ENCODE measurements at places on chromosomes 6 and 20.
A peak's percentile ranks its signal among the peaks of the same experiment; 100 is the strongest.

- DNase-seq = no peak
Observed at GRCh38 chr6:37783856-37784584, 35.5 kb upstream of the ZFAND3 start.

DNA sequence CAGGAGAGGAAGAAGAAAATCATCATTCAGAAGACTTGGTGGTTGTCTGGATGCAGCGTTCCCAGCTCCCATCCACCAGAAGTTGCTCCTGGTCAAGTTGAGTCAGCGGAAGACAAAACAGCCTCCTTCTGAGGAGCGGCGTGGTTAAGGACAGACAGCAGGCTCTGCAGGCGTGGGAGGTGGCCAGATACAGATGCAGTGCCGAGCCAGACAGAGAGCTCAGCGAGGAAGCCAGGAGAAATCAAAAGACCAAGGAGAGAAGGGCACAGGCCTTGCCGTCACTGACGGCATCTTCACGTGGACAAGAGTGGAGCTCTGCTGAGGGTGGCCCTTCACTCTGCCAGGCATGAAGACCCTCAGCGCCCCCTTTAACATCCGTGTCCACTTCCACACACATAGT, 158.5 kb downstream of the THBS2 start:
- DNase-seq = no peak

GRCh38 chr20:36666181-36666740, 20.3 kb upstream of the SLA2 start:
- DNase-seq = no peak

DNA sequence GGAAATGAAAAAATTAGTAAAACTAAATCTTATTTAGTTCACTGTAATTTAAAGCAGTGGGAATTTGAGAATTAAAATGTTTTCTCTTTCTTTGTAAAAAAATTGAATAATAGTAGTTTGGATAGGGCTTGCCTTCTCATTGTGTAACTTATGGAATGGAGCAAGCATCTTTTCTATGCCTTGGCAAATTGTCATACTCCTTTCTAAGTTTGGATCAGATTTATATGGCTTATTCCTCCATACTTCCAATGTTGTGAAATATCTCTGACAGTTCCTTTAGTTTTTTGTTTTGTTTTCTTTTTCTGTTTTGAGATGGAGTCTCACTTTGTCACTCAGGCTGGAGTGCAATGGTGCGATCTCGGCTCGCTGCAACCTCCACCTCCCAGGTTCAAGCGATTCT, 176.4 kb downstream of the SAMD5 start:
- no peak for DNase-seq

DNA sequence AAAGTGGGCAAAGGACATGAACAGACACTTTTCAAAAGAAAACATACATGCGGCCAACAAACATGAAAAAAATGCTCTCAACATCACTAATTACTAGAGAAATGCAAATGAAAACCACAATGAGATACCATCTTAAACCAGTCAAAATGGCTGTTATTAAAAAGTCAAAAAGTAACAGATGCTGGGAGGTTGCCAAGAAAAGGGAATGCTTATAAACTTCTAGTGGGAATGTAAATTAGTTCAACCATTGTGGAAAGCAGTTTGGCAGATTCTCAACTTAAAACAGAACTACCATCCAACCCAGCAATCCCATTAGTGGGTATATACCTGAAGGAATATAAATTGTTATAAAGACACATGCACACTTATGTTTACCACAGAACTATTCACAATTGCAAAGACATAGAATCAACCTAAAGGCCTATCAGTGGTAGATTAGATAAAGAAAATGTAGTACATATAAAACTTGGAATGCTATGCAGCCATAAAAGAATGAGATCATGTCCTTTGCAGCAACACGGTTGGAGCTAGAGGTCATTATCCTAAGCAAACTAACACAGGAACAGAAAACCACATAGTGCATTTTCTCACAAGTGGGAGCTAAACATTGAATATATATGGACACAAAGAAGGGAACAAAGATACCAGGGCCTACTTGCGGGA, 16.3 kb downstream of the CENPQ start:
- no peak for DNase-seq

GRCh38 chr20:24804481-24805206, 144.4 kb upstream of the CST7 start:
- no peak for DNase-seq

DNA sequence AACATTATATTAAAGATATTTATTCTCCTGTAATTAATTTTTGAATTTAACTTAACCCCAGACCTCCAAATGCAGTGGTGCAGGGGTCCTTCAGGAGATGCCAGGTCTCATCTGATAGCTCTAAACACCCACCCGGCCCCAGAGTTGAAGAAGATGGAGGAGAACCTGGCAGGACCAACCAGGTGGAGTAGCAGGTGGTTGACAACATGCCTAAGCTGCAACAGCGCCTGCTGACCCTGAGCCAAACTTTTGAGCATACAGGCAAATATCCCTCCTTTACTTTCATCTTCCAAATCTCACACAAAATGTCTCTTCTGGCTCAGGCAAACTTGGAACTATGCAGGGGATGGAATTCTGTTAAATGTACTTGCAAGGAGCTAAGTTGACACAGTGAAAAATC, 145.3 kb upstream of the TCF21 start:
- no peak for DNase-seq

- DNase-seq = no peak
Observed at GRCh38 chr6:16583144-16583762, 178.0 kb downstream of the ATXN1 start.

DNA sequence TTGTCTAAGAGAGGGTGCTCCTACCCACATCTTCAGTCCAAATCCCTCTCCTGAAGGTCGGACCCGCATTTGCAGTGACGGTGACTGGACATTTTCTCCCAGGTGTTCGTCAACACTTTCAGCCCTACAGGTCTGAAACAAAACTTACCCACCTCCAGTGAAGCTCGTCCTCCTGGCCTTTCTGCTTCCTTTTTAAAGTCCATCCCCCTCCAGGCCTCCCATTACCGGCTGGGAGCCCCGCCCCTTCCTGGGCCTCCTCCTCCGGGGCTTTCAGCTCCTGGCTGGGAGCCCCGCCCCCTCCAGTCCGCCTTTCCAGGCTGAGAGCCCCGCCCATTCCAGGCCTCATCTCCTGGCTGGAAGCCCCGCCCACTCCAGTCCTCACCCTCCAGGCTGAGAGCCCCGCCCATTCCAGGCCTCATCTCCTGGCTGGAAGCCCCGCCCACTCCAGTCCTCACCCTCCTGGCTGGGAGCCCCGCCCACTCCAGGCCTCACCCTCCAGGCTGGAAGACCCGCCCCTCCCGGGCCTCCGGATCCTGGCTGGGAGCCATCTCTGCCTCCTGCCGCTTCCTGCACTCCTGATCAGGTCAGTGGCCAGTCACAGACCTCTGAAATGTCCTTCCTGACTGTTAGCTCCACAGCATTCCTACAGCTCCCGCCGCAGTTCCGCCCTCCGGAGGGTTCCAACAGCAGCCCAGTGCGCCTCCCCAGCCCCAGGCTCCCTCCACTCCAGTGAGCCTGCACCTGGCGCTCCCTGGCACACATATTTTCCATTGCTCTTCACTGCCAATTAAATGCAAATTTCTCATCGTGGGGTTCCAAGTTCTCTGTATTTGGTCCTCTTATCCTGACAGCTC, 98.5 kb downstream of the LY86 start:
- no peak for DNase-seq

DNA sequence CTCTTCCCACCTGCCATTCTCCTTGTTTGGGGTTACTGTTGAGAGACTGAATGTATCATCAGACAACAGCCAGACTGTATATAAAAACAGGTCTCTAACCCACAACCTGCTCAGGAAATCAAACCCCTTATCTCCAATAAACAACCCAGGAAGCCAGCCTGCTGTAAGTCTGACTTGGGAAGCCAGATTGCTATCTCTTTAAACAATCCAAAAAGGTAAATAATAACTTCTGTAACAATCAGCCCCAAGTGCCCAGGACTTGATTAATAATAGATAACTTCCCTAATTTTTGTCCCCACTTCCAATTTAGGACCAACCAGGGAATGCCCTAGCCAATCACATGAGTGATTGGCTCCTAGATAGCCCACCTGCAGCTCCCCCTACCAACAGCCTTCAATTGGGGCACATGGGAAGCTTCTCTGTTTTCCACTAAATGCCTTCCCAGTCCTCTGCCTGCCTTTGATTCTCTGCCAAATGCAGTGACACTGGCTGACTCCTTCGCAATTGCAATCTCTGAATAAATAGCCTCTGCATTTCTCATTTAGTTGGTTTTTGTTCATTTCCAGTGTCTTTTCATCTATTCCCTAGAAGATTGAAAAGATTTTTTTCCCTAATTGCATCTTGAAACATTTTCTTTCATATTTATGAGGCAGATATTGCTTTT, 117.1 kb upstream of the TAB2 start:
- DNase-seq = no peak

DNA sequence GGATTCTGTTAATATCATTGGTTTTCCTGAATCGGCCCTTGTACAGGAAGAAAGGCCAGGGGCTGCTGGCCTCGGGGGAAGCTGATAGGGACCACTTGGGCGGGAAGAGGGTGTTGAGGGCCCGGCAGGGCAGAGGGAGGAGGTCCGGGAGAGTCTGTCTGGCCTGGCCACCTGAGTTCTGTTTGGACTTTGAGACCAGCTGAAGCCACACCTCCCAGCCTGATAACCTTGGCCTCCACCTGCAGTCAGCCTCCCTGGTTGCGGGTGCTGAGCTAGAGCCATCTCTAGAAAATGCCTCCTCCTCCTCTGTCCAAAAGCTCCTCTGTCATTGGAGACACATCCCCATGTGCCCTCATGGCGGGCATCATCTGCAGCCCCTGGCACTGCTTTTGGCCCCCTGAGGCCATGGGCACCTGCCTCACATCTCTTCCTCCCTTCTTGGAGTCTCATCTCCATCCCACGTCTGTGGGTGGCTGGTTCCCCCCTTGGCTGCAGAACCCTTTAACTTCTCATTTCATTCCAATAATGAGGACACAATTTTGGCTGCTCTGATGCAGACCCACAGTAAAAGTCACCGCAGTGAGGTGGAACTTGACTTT, 16.6 kb downstream of the APCDD1L start:
- no peak for DNase-seq

DNA sequence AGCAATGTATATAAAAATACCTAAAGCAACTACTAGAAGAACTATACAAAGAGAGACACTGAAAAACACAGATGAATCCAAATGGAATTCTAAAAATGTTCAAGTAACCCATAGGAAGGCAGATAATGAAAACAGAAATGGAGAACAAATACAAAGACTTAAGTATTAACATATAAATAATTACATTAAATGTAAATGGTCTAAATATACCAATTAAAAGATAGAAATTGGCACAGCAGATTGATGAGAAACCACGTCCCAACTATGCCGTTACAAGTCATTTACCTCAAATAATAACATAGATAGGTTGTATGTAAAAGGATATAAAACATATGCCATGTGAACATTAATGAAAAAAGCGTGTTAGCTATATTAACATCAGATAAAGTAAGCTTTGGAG, 40.1 kb downstream of the CEP85L start:
- no peak for DNase-seq

DNA sequence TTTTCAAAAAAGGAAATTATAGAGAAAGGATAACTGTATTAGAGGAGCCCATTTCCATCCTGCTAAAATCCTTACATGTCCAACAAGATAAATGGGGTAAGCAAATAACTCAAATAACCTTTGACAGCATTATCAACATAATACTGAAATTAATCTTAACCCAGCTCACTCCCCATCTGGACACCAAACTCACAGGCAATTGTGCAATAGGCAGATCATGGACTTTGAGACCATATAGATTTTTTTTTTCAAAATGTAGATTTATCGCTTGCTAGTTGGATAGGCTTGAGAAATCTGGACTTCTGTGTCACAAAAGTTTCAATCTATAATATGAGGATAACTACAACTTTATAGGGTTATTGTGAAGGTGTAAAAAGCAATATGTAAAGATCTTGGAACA, 134.4 kb upstream of the ASCC3 start:
- DNase-seq = no peak

- no peak for DNase-seq
Observed at GRCh38 chr20:44651684-44652423, at the start of gene ADA. TSS of gene ADA (minus strand) at chr20:44651699. CDS start at chr20:44651607, 92 bp downstream.

GRCh38 chr6:66865771-66866170, 1158.7 kb upstream of the EYS start:
- no peak for DNase-seq

DNA sequence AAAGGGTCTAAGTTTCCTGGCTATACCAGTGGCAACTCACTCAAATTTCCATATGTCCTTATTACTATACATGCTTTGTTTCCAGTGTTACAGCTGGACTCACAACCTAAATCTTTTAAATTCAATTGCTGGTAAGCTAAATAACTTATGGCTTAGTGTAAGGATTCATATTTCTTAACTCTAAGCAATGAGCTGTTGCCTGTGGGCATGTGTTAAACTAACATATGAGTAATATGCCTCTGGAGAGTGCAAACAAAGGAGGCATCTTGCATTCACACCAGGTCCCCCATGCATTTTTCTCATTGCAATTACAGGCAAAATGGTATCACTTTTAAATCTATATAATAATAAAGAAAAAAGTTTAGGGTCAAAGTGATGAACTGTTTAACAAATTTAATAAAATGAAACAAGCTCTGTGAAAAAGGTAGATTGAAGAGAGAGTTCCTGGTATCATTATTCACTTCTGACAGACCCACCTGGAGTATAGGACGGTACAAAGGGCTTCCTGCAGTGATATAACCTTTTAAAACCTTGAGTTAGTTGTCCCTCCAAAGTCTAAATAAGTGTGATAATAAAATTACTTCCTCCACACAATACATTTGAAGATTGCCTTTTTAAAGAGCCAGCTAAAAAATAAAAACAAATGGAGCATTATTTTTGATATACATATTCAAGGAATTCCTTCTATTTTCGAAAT, 57.6 kb upstream of the HMGCLL1 start:
- DNase-seq = no peak

DNA sequence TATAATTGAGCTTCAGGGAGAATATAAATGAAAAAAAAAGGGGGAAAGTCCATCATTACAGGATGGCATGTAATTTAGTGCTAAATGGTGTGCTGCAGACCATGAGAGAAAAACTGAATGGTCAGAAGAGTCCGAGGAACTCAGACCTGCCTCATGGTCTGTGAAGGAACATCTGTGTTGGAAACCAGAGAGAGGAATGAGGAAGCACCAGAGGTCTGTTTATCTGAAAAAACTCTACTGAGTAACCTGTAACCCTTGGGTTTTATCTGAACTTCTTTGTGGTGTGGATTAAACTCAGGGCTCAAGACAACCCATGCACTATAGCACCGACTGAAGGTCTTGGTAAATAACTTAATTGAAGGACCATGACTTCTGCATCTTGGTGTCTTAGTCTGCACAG, 108.1 kb downstream of the RNF144B start:
- DNase-seq = no peak

- DNase-seq = no peak
Observed at GRCh38 chr6:18577491-18577890, 190.3 kb downstream of the RNF144B start.

GRCh38 chr6:107342144-107342543, 117.2 kb downstream of the PDSS2 start:
- DNase-seq = no peak

GRCh38 chr20:3704087-3704486, 8.3 kb downstream of the SIGLEC1 start:
- no peak for DNase-seq

GRCh38 chr20:2473516-2473915, 2.9 kb upstream of the SNRPB start:
- no peak for DNase-seq

- DNase-seq = peak; percentile 48
Observed at GRCh38 chr6:31403283-31404060, at the start of gene MICA. TSS of gene MICA (plus strand) at chr6:31403595. CDS start at chr6:31403633, 38 bp downstream.

Measured in stimulated activated CD8-positive, alpha-beta memory T cell treated with anti-CD3 and anti-CD28 coated beads, Interleukin-15, amount 100 ng/mL, for 4 hours (primary cell).